ENCODE measurements at places on chromosomes 12 and 14.
A peak's percentile ranks its signal among the peaks of the same experiment; 100 is the strongest.

DNA sequence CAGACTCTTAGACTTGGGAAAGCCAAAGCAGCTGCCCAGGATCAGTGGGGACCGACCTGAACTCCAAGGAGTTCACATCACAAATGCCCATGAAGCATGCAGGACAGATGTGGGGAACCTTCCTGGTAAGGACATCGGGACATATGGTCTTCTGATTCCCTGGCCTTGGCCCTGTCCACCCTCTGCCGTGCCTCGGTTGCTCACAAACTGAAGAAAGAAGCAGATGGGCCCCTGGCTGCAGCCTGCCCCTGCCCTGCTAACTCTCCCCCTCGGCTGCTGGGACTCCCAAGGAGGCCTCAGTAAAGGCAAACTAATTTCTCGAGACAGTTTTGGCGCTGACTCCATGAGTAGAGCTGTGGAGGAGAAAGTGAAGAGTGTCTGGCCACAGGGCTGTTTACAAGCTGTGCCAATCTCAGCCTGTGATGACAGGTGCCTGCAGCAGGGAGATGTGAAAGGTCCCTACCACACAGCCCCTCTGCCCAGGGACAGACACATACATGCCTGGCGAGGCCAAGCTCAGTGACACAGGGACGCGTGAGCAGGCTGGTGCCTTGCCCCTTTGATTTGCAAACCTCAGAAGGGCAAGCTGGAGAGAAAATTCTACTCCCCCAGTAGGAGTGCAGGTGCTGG lies 48.6 kb downstream of the ISCA2 start:
- no peak for DNase-seq

DNA sequence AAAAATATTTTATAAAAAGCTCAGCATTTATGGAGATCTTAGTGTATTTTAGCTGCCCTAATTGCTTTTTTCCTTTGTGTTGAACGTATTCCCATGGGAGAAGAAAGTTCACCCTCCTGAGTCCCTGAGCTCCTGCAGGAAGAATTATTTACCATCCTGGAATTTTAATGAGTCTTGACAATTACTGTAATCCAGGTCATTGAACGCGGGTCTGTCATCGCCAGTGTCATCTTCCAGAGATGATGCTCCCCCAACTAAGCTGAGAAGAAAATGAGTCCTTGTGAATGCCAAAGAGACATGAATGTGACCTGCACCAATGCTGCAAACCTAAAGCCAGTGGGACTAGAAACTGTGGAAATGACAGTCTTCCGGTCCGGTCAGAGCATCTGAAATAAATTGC lies 129.5 kb downstream of the FBXL14 start:
- DNase-seq: no peak

DNA sequence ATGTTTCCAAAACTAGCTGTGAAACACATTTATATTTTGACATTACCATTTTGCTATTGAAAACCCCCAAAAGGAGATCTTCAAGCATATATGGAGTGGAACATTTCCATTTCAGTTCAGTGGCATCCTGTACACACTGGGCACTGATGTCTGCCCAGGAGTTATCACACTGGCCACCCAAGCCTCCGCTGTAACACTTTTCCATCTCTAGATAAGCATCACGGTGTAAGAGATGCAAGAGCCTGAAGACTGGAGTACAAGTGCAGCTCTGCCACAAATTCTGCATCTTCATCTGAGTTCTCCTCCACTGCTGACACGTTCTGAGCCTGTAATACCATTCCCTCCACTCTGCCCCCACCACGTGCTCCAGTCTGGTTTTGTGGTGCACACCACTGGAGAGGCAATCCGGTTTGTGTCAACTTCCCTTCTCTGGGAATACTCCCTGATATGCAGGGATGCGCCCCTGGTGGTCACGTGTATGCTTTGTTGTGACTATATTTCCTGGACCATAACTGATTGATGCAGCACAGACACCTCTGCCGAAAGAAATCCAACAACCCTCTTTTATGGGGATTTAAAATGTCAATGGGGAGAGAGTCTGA lies 12.7 kb downstream of the SPTLC2 start:
- DNase-seq: peak; percentile 29

DNA sequence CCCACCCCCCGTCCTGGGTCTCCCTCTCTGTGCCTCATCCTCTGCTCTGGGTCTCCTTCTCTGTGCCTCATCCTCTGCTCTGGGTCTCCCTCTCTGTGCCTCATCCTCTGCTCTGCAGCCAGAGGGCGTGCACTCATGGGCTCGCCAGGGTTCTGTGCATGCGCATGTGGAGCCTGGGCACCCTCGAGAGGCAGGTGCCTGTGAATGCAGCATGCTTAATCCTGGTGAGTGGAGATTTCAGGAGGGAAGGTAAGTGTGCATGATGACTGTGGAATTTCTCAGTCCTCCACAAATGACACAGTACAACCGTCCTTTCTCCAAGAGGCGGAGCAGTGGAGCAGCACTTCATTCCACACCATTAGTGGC lies 65.2 kb downstream of the EP400 start:
- DNase-seq: no peak

GRCh38 chr14:53519137-53519536 lies 366.0 kb upstream of the DDHD1 start:
- DNase-seq: no peak

- DNase-seq: no peak
Observed at GRCh38 chr14:19917955-19918518, 2.4 kb upstream of the OR4K5 start.

DNA sequence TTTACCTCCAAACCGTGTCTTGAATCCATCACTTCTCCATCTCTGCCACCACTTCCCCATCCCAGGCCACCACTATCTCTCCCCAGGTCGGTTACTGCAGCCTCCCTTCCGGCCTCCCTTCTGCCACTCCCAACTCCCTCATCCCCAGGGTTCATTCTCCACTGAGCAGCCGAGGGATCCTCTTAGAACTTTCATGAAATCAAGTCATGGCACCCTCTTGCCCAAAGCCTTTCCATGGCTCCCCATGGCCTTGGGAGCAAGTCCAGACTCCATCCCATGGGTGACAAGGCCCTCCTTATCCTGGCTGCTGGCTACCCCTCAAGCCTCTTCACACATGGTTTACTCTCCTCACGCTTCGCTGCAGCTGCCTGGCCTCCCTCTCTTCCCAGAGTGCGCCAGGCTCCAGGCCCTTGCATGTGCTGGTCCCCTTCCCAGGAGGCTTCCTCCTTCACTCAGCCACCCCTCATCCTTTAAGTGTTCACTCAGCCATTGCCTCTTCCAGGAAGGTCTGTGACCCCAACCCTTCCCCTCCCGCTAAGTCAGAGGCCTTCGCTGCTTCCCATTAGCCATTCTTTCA lies 17.9 kb upstream of the SH2B3 start:
- no peak for DNase-seq

- DNase-seq: no peak
Observed at GRCh38 chr14:32808644-32809043, 130.0 kb upstream of the NPAS3 start.

- DNase-seq: no peak
Observed at GRCh38 chr14:104872469-104873341, 7.6 kb downstream of the CEP170B start.

DNA sequence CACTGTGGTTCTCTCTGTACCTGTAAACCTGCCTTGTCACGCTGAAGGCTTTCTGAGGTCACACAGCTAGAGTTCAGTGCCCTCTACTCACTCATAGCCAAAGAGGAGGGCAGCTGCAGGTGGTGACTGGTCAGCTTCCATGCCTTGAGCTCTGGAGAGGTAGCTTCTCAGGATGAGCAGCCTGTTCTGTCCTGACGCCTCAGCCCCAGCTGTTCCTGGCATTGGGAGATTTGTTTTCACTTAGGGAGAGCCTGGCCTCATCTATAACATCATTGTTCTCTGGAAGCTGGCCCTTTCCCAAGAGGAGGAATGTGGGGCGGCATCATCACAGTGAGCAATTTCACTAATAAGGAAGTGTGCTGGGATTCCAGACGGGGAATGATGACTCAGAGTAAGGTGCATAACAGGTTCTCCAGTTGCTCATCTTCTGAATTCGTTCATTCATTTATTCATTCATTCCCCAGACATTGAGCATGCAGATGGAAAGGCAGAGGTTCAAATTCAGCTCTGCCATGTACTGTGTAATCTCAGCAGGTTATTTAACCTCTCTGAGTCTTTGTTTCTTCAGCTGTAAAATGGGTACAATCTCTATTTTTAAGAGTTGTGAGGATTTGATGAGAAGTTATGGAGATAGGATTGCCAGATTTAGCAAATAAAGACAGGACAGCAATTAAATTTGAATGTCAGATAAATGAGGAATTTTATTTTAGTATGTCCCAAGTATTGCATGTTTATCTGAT lies 255.8 kb upstream of the CRY1 start:
- no peak for DNase-seq

GRCh38 chr14:79764323-79764722 lies 447.0 kb downstream of the DIO2 start:
- DNase-seq: no peak

DNA sequence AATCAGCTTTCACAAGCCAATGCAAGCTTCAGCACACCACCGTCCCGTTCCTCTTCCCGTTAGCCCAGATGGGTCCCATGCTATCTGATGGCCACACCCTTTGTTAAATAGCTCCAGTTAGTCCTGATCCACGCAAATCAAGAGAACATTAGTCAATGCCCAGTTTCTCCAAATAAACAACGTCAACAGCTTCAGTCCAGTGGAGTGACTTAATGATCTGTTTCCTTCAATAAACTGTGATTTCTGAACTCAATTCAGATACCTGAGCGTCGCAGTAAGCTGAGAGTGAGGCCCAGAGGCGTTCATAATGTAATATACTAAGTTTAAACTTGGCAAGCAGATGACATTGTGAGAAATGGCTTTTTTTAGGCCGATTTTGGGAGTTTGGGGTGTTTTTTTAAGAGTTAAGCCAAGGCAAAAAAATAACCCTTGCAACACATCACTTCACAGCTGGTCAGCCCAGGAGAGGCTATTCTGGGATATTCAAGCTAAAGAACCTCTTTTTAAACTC lies 112.3 kb downstream of the ZFP36L1 start:
- no peak for DNase-seq

DNA sequence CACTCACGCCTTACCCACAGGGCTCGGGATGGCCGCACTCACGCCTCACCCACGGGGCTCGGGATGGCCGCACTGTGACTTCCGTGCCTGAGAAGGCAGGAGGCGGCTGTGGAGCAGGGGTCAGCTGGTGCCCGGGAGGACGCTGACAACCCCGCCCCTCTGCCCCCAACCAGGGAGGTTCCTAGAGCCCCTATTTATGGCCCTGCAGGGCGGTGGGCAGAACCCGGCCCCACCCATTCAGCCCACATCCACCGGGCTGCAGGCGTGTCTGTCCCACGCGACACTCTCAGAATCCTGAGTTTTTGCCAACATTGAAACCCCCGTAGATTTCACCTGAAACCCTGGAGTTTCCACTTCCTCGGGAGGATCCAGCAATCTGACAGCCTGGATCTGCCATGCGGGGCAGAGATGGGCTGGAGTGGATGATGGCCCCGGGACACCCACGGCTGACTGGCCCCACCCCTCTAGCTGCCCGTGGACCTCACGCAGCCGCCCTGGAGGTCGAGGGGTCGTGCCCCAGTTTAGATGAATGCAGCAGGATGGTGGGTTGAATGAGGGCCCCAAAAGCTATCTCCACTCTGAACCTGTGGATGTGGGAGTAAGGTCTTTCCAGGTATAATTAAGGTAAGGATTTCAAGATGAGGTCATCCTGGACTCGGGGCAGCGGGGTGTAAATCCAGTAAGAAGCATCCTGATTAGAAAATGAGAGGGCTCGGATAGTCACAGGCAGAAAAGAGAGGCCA lies 20.4 kb downstream of the GALNT9 start:
- no peak for DNase-seq

DNA sequence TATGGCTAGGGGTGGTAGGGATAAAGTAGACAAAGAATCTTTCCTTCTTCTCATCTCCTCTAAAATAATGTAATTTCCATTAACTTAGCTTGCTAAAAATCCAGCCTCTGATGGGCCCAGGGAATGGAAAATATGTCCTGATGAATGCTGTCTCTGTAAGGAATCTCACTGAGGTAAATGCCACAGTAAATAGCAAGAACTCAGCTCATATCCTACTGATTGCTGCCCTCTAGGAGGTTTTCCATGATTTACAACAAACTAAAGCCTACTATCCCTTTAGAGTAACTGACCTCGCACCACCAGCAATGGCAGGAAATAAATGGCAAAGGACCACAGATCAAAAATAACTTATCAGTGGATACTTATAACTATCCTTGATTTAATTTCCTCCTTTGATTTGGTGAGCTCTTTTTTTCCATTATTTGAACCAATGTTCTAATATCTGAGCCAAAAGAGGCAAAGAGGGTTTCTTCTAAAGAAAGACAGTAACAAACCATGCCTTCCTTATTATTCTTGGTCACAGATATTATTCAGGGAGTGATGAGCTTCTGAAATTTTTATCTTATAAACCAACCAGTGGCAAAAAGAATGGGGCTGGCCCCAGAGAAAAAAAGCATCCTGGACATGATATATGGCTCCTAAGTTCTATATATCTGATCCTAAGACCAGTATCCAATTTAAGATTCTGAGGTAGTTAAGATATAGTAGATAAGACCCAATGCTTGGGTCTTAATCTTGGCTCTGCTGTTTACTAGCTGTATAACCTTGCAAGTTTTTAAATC lies 43.8 kb downstream of the SENP1 start:
- no peak for DNase-seq

DNA sequence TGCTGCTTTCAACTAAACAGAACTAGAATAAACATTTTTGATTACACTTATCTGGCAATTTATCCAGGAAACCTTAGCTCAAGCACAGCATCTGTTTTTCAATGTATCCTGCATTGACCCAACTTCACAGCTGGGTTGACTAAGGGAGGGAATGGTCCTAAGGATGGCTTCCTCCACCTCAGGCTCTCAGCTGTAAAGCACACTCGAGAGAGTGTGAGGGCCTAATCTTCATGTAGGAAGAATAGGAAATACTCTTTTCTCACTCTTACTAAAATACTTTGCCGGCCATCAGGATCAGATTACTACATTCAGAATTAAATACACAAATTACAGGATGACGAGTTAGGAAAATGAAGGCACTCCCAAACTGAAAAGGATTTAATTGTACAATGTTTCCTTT lies 7.2 kb downstream of the SETD3 start:
- no peak for DNase-seq

DNA sequence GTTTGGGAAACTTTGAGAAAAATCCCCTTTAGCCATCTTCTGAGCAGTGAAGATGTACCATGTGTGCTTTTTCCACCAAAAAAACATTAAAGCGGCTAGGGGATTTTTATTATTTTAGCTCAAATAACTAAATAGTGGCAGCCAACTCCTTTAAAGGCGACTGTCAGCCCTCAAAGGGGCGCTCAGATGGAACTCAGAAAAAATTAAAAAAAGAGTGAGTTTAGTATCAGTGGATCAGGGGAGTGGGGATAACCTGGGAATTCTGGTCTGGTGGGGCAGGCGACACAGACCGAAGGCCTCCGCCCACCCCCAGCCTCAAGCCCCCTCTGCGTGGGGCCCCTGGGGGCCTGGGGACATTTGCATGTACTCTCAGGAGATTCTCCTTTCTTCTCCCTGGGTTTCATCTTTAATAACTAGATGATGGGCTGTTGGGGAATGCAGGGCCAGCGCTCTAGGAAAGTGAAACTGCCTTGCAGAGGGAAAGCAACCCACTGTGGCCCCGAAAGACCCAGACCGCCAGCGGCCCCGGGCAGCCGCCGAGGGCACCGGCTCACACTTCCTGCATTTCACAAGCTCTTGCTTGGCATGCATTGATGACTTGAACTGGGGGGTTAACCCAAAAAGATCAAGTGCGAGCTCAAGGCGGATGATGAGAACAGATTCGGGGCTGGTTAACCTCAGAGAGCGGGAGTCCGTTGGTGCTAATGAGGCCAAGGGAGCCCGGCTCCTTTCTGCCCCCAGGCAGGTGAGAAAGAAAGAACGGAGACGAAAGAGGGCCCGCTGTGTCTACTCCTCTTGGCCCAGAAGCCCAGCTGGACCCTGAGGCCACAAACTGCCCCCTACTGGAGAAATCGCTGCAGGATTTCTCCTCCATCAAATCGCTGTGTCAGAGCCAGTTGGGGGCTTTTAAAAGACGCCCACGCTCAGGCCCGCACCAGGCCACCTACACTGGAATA lies 7.3 kb upstream of the BATF start:
- DNase-seq: no peak

Data from NCI-H524 treated with DMSO at 0.1 percent for 48 hours (cell line).